Gastrocnemius medialis (tissue), 4 donors: ENCODE measurements at places on chromosomes 4 and X.

- no peak for DNase-seq
These were observed 16.0 kb downstream of the ATP5ME start for GRCh38 chr4:657834-658667.

GRCh38 chrX:47283015-47283771 is 50.4 kb downstream of the USP11 start:
- DNase-seq = no peak

DNA sequence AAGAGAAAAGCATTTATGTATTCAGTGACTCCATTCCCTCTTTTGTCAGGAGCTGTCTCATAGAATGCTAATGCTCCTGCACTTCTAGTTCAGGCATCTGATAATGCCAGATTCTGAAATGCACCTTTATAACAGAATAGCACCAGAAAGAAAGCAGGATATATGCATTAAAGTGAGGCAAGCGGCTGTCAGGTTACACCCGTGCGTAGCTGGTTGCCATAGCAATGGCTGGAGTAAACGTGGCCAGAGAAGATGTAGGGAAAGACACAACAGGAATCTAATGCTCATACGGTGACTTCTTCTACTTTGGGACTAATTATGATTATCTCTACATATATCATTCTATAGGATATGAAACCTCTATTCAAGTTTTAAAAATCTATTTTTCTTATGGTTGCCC is 5.9 kb downstream of the EMCN start:
- DNase-seq = no peak

DNA sequence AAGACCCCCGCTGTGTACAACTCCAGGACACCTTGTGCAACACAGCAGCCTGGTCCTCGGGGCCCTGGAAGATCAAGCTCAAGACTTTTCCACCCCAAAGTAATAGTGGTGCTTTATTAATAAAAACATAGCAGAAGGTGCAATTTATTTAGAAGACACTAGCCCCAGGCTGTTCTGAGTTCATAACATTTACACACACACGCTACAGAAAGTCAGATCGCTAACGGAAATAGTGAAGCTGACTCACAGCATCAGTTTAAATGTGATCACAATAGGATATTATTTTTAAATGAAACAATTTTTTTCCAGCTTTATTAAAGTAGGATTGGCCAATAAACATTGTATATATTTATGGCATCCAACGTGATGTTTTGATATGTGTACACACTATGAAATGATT is 141.0 kb downstream of the STK32B start:
- DNase-seq = no peak

- no peak for DNase-seq
These were observed 48.2 kb downstream of the ANOS1 start for GRCh38 chrX:8683687-8684086.

DNA sequence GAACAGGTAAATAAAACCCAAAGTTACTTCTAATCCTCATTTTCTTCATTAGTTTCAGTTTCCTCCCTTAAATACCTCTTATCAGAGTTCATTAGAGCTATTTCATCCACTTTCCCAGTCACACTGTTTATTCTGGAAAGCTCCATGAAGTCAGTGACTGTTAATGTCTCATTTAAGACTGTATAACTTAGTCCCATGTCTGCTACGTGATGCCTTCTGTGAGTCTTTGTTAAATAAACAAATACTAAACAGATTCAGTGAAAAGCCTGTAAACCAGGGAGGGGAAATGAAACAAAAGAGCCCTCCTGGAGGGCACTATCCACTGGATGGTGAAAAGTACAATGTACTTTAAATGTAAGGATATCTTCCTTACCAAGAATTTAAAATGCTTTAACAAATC is 24.7 kb downstream of the ACE2 start:
- DNase-seq = no peak

GRCh38 chr4:7668271-7668670 is 233.5 kb upstream of the PSAPL1 start:
- DNase-seq = no peak

- no peak for DNase-seq
These were observed 61.7 kb upstream of the CAMK2D start for GRCh38 chr4:113823291-113823659.

DNA sequence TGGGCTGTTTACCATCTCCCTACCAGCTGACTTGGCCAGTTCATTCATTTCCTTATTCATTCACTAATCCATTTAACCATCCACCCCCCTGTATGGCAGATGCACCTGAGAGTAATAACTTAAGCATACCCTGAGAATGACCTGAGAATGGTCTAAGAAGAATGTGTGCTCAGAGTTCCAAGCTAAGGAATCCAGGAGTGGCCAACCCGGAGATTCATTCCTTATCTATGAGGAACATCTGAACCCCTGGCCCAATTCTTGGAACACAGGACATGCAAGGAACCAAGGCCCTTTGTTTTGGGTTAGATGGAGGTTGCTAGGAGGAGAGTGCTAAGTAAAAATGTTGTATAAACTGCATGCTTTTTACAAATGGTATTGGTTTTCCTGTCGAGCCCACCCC is 13.5 kb upstream of the STARD8 start:
- no peak for DNase-seq

DNA sequence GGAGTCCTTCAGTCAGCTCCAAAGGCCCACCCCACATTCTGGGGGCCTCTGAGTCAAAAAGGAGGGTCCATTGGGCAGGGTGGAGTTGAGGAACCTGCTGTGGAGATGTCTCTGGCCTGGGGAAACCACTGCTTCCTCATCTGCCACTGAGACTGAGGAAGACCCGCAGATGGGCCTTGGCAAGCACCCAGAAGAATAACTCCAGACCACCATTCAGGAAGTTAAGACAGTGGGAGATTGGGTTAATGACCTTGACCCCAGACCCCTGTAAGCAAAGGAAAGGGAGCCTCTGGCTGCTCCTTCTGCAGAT is 8.1 kb upstream of the HSD17B10 start:
- no peak for DNase-seq

- no peak for DNase-seq
These were observed 25.6 kb downstream of the ZMAT1 start for GRCh38 chrX:101906136-101906796.

DNA sequence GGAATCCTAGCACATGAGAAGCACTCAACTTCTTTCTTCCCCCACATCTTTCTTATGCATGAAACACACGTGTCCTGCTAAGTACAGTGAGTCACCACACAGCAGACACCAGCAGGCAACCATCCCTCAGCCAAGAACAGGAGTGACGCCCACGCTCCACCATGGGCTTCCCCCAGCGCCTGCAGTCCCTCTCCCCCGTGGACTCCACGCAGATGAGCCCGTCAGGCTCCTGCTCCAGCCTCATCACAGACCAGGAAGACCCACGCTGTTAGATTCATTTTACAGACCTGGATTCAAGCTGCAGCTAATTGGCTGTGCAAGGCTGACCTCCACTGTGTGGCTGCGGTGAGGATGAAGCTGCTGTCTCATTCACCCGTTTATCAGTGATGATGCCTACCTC is 16.7 kb downstream of the HMX1 start:
- no peak for DNase-seq

- DNase-seq = no peak
These were observed 83.9 kb downstream of the QDPR start for GRCh38 chr4:17427991-17428390.

- no peak for DNase-seq
These were observed 318.2 kb downstream of the CCSER1 start for GRCh38 chr4:90445380-90445779.

DNA sequence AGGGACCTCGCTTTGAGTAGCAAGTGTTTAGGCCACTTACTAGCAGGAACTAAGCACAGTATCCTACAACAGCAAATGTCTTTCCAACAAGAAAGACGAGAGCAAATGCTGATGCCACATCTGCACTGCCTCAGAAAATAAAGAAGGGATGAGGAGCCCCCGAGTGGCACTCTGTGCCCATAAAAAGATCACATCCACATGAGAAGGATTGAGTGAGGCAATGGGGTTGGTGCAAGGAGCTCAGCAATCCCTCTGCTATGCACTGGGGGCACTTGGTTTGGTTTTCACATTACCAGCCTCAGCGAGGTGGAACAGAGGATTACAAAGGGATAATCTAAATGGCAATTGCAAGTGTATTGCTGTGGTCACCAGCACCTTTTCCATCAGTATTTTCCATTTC is 252.8 kb upstream of the SLC7A11 start:
- DNase-seq = no peak

- DNase-seq = no peak
These were observed 2.7 kb upstream of the MAP3K15 start for GRCh38 chrX:19517965-19518364.
